ENCODE measurements at places on chromosomes 3 and 15. TPM values are rescaled to one million over a fixed set of nuclear protein-coding genes. Genes with fewer than 3 reads are reported as not detected.

Gene C3orf20
- total RNA-seq = not detected

Gene NR1I2
- total RNA-seq = 0.82 TPM

Gene AADAC
- total RNA-seq = not detected

Gene CCDC191
- 4.1 TPM for total RNA-seq

Gene PLA2G4E
- total RNA-seq = not detected

Gene OSBPL10
- 9.0 TPM for total RNA-seq

Gene SH3GL3
- 187 TPM for total RNA-seq

Gene ACVR2B
- total RNA-seq = 44.0 TPM

Gene SKIL
- total RNA-seq = 160 TPM

Gene ISG20
- not detected for total RNA-seq

Gene LIPH
- not detected for total RNA-seq

Gene TNFAIP8L3
- total RNA-seq = 2.9 TPM

Gene KNG1
- total RNA-seq = not detected

Gene NDN
- total RNA-seq = 97.0 TPM

Gene HES1
- 14.7 TPM for total RNA-seq

Gene SNAP23
- total RNA-seq = 22.4 TPM

Gene MCTP2
- total RNA-seq = 1.2 TPM

Gene ZIC4
- 2.4 TPM for total RNA-seq

Gene MYD88
- 3.7 TPM for total RNA-seq

Gene ACAA1
- 30.2 TPM for total RNA-seq

Gene SAMD7
- total RNA-seq = not detected

Gene GPR149
- 7.7 TPM for total RNA-seq

Gene TERB2
- total RNA-seq = not detected

Gene TRH
- 4.1 TPM for total RNA-seq

Gene STX19
- total RNA-seq = not detected

Gene CCK
- total RNA-seq = 54.6 TPM

Gene BUB1B
- total RNA-seq = 11.4 TPM

Gene IMPG2
- total RNA-seq = 3.3 TPM

Gene CSPG4
- total RNA-seq = 4.5 TPM

Gene AP3S2
- 40.8 TPM for total RNA-seq

Gene CCDC50
- 83.2 TPM for total RNA-seq

Gene BSN
- total RNA-seq = 5.3 TPM

Gene SLC15A2
- 7.7 TPM for total RNA-seq

Gene ABI3BP
- 1.2 TPM for total RNA-seq

Gene GRAMD2A
- 1.2 TPM for total RNA-seq

Gene ELL3
- total RNA-seq = 1.2 TPM

Gene ITIH3
- not detected for total RNA-seq

Gene LTF
- 0.41 TPM for total RNA-seq

Measured in frontal cortex (tissue), 4 donors.